ENCODE measurements at places on chromosomes 1 and 21. TPM values are rescaled to one million over a fixed set of nuclear protein-coding genes. Genes with fewer than 3 reads are reported as not detected.

- DNase-seq, result no peak
Observed at GRCh38 chr21:33492571-33492970, 1.1 kb upstream of the DNAJC28 start.

- no peak for DNase-seq
Observed at GRCh38 chr1:174966008-174966572, 33.7 kb upstream of the CACYBP start.

DNA sequence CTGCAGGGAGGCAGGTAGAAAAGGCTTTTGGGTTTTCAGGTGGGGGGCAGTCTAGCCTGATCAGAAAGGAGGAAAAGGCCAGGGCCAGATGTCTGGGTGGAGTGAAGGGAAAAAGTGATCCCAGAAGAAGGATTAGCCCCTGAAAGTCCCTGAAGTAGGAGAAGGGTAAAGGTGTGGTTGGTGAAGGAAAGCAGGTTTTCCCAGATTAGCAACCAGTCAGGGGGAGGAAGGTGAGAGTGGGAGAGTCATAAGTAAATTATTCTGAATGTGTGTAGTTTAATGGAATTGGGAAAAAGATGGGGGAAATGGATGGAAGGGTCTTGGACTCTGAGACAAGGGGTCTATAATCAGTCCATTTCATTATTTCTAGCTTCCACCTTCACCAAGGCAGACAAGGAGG, 647 bp upstream of the SPRR1A start:
- DNase-seq, result no peak

GRCh38 chr1:5822266-5822665, 170.0 kb downstream of the NPHP4 start:
- no peak for DNase-seq

DNA sequence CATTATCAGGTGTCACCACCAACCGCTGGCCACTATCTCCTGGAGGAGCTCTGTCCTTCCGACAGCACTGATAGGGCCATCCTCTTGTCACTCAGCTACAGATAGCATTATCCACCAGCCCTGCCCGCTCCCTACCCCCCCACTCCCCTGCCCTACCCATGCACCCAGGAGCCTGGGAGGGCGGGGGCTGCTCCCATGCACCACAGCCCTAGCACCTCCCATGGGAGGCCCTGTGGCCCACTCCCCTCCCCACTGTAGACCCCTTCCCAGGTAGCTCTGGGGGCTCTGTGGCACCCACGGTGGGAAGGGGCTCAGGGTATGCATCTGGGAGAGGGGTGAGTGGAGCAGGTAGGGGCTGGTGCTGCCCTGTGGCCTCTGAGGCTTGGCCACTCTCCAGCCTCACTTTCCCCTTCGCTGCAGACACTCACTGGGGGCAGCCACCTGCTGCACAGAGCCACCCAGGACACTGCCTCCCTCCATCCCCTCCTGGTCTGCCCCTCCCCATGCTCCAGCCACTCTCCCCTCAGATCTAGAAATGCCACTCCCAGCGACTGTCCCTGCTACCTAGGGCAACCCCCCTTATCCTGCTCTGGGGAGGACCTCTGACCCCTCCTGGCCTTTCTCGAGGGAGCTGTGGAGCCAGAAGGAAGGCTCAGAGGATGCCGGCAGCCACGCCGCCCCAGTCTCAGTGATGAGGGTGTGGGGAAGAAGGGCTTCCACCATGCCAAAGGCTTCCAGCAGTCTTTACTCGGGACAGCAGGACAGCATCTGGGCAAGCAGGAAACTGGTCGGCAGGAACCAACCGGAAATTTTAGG, 58.5 kb downstream of the WNT9A start:
- DNase-seq, result no peak

GRCh38 chr1:2413495-2414296, 1.3 kb upstream of the PEX10 start:
- DNase-seq, result no peak

GRCh38 chr1:159699653-159700052, 14.7 kb downstream of the CRP start:
- DNase-seq, result no peak

DNA sequence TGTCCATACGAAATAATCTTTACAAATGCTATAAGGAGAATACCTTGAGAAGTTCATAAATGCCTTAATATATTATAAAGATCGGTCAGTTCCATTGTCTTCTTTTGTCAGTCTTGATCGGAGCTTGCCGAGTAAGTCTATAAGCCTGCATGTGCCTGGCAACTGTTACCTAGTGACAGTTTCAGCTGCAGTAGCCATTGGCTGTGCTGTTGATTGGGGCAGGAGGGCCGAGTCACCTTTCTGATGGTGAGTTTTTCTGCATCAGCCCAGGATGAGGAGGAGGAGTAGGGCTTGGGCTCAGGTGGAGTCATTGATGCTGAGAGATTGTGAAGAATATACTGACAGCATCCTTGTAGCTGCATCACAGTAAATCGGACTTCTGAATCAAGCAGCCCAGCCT, 1.9 kb upstream of the GPR52 start:
- DNase-seq, result no peak

GRCh38 chr1:65026235-65026634, 59.9 kb upstream of the JAK1 start:
- no peak for DNase-seq

DNA sequence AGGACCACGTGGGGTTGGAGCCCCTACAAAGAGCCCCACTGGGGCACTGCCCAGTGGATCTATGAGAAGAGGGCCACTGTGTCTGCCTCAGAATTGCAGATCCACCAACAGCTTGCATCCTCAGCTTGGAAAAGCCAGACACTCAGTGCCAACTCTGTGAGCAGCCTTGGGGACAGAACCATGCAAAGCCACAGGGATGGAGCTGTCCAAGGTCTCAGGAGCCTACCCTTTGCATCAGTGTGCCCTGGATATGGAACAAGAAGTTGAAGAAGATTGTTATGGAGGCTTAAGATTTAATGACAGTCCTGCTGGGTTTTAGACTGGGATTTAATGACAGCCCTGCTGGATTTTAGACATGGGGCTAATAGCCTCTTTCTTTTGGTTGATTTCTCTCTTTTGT, 1670.9 kb downstream of the PLA2G4A start:
- no peak for DNase-seq

- DNase-seq, result no peak
Observed at GRCh38 chr1:156616463-156616862, 2.8 kb upstream of the HAPLN2 start.

GRCh38 chr21:41755258-41755933, 11.5 kb downstream of the RIPK4 start:
- no peak for DNase-seq

DNA sequence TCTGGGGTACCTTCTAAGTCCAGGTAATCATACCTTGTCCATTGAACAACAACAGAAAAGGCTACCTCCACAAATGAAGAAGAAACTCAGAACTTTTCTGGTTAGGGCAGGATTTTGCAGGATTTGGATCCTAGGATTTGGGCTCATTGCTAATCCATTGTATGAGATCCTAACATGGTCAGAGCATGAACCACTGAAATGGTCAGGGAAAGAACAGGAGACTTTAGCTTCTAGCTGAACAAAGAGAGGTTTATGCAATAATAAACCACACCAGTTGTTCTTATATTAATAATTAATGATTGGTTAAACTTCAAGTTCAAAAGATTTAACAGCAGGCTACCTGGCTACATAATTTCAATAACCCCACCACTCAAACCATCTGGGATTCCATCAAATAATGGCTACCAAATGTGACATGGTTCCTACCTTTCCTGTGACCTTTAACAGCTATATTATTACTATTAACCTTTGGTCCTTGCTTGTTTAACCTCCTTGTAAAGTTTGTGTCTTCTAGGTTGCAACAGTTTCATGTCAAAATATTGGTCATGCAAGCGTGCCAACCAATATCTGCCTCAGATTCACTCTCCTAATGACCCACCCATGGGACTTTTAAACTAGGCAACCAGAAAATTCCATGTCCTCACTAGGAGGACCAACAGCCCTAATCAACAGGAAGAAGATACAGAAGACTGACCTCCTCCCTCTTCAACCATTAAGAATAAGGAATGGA, 60.6 kb upstream of the USH2A start:
- DNase-seq, result no peak

- DNase-seq, result no peak
Observed at GRCh38 chr1:67604778-67605177, 80.2 kb upstream of the GADD45A start.

DNA sequence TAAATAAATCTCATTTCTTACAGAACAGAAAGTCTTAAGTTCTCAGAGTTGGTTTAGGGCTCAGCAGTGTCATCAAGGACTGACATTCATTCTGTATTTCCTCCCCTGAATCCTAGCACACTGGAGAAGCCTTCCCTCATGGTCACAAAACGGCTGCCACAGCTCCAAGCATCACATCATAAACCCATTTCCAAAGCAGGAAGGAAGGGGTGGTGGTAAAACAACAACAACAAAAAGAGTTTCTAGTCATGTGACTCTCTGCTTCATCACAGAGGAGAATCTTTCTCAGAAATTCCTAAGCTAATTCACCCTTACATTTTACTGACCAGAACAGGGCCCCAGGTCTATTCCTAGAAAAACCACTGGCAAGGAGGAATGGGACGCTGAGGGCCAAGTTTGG, 210.3 kb downstream of the KAZN start:
- DNase-seq, result no peak

GRCh38 chr1:145978471-145978853, 14.0 kb downstream of the POLR3GL start:
- DNase-seq, result no peak

GRCh38 chr21:31158789-31159581, 120.7 kb upstream of the KRTAP19-8 start:
- DNase-seq, result no peak

GRCh38 chr1:214312530-214313051, 31.6 kb downstream of the SMYD2 start:
- DNase-seq, result no peak

GRCh38 chr1:109901524-109902145, 9.0 kb upstream of the CSF1 start:
- DNase-seq, result peak; percentile 55

DNA sequence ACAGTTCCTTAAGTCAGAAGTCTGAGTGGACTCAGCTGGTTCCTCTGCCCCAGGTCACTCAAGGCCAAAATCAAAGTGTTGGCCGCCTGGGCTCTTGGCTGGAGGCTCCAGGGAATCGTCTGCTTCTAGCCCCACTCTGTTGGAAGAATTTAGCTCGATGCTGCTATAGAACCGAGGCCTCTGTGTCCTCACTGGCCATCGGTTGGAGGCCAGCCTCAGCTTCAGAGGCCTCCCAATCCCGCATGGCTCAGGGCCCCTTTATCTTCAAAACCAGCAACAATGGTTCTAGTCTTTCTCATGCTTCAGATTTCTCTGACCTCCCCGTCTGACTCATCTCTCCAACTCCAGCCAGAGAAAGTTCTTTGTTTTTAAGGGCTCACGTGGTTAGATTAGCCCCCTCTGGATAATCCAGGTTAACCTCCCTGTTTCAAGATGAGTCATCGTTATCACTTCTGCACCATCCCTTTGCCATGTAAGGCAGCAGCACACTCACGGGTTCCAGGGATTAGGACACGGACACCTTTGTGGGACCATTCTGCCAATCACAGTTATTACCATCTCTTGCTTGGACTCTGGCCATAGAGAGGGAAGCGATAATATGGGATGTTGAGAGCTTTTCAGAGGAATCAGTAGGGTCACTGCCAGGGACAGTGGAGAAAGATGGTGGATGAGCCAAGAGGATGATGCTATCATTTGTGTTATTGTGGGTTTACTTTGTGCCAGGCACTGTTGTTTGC, 13.6 kb downstream of the FHAD1 start:
- DNase-seq, result no peak

GRCh38 chr1:7513081-7513480, 258.0 kb upstream of the VAMP3 start:
- no peak for DNase-seq

- DNase-seq, result no peak
Observed at GRCh38 chr1:245409341-245410195, 254.8 kb downstream of the KIF26B start.

DNA sequence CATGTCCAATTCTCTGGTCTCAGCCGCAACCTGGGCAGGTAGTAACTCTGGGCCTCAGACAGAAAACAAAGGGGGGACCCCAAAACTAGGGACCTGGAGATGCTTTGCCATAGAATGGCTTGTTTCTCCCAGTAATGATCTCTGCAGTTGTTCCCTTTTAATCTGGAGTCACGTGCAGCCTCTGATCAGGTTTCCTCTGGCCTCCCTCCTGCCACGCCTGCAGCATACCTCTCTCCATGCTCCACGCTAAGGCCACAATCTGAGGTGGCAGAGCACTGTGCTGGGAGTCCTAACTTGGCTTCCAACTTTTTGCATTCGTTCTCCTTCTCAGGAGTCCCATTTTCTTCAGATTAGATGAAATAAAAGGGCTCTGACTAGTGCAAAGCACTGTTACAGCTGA, 1.9 kb downstream of the PABPC4 start:
- peak; percentile 42 for DNase-seq

Gene IL19
- total RNA-seq, result not detected

Gene TNNI3K
- total RNA-seq, result 1.0 TPM

Gene SYDE2
- 7.2 TPM for total RNA-seq

Gene C1orf226
- total RNA-seq, result 24.2 TPM

Gene CNIH3
- 1.5 TPM for total RNA-seq

Gene SLC1A7
- 0.58 TPM for total RNA-seq
